ENCODE measurements at places on chromosomes 11 and 22.

DNA sequence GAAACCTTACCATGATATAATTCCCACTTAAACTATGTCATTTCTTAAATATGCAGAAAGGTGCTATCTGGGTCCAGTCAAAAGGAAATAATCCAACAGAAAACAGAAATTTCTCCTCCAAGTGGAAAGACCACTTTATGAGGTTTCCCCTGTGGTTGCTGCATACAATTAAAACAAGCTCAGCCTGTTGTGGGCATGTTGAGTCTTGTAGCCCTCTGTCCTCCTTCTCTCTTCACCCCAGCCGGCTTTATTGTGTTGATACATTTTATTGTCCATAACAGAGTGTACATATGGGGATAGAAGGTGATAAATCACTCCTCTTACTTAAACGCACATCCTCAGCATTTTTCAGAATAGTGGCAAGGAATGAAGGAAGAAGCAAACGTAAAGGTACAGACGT is 126.0 kb upstream of the MTNR1B start:
- no peak for DNase-seq

- peak; percentile 15 for DNase-seq
Observed at GRCh38 chr22:27245056-27245455, 556.5 kb downstream of the MN1 start.

GRCh38 chr22:32846780-32847491 is 45.4 kb downstream of the TIMP3 start:
- no peak for DNase-seq

- no peak for DNase-seq
Observed at GRCh38 chr11:60625262-60625661, 74.2 kb upstream of the MS4A8 start.

DNA sequence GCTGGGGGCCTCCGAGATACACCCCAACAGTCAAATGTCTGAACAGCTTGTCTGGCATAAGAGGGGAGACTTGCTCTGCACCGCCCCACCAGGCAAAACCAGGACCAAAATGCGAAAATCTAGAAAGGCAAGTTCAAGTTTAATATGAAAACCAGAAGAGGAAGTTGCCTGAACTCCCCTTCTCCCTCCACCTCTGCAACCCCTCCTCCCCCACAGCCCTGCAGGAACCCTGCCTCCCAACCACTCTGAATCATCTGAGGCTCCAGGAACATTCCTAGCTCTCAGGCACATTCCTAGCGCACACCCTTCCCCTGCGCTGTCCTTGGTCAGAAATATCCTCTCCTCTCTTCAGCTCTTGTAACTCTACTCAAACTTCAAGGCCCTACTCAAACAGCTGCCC is 36.7 kb downstream of the ISX start:
- no peak for DNase-seq

DNA sequence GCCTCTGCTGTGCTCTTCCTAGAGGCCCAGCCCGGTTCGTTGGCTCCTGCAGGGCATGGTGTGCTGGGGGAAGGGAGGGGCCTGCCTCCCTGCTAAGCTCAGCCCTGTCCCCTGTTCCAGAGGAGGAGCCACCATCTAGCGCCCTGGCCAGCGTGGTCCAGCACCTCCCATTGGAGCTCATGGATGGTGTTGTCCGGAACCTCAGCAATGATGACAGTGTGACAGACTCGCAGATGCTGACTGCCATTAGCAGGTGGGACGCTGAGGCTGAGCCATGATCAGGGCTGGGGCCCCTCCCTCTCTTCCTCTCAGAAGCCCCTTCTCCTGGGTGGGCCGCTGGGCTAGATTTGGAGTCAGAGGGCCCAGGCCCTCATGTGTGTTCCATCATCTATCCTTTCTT is 9.1 kb downstream of the USP35 start:
- no peak for DNase-seq

DNA sequence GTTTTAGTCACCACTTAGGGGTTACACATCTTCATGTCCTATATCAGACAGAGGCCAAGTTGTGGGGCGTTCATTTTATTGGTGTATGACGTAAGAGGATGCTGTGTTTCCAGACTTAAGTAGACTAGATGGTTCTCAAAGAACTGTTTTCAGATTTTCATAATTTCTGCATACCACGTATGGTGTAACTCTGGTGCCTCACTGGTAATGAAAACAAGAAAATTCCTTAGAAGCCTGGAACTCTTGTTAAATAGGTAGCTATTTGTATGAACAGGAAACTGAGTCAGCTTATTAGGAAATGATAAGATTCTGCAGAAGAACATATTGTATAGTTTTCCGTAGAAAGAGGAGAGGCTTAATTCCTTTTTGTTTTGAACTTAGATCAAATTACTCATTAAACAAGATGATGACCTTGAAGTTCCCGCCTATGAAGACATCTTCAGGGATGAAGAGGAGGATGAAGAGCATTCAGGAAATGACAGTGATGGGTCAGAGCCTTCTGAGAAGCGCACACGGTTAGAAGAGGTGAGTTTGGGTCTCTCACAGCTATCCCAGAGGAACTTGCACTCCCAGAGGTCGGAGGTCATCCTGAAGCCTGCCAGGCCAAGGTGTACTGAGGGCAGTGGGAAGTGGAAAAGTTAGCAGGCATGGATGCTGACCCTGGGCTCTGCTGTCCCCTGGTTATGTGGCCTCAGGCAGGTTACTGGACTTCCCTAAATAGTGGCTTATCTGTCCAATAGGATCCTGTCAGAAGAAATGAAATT is 3.9 kb downstream of the CDC45 start:
- DNase-seq, result no peak

GRCh38 chr22:33932997-33933396 is 12.7 kb upstream of the LARGE1 start:
- DNase-seq, result no peak

DNA sequence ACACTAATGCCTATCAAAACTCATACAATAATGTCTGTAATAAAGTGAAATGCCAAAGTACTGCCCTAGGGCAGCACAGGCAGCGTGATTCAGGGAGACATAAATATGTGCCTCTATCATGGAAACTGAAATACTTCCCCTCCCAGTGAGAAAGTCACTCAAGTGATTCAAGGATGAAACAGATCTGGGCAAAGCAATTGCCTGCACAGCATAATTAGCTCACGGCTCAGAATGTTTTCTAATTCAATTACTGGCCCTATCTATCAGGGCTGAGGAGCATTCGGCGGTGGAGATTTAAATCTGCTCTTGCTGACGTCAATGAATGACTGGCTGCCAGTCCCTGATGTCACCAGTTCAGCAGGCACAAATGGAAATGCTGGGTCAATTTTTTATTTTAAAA is 27.7 kb upstream of the PPP2R1B start:
- DNase-seq, result no peak

DNA sequence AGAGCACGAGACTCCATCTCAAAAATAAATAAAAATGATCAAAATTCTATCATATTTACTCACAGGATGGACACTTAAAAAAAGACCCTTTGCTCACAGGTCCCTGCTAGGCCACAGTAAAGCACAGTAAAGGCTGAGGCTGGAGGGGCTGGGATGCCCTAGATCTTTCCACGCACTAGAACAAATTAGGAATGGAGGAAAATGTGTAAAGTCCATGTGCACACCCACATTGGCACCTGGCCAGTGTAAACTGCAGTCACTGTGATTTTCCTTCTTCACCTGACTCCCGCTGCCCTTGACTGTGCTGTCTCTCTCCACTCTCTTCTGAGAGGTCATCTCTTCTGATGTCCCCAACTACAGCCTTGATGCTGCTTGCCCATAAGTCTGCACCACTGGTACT is 195.5 kb downstream of the EFCAB6 start:
- peak; percentile 1 for DNase-seq

DNA sequence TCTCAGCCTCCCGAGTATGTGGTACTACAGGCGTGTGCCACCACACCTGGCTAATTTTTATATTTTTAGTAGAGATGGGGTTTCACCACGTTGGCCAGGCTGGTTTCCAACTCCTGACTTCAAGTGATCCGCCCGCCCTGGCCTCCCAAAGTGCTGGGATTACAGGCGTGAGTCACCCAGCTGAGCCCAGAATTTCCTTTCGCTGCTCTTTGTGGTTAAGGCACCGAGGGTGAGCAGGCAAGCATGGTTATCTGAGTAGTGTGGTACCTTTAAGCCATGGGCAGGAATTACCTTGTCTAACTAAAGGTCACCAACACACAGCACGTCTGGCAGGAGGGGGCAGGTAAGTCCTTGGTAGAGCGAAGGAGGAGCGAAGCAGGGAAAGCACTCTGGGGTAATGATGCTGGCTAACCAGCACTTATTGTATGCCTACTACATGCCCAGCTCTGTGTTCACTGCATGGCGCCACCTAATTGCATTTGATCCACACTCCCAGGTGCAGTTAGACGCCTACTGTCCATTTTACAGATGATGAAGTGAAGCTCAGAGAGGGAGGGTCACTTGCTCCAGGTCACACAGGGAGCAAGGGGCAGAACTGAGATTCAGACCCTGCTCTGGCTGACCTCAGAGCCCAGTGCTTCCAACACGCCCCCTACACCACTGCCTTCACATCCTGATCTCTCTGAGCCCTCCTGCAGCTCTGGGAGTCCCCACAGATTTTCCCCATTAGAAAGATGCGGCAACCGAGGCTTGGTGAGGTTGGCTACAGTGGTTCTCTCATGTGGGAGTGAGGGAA is 45.7 kb downstream of the TRIOBP start:
- DNase-seq, result no peak

GRCh38 chr11:118618991-118619375 is 11.6 kb downstream of the PHLDB1 start:
- no peak for DNase-seq

- DNase-seq, result no peak
Observed at GRCh38 chr22:28129319-28129962, 210.4 kb upstream of the PITPNB start.

DNA sequence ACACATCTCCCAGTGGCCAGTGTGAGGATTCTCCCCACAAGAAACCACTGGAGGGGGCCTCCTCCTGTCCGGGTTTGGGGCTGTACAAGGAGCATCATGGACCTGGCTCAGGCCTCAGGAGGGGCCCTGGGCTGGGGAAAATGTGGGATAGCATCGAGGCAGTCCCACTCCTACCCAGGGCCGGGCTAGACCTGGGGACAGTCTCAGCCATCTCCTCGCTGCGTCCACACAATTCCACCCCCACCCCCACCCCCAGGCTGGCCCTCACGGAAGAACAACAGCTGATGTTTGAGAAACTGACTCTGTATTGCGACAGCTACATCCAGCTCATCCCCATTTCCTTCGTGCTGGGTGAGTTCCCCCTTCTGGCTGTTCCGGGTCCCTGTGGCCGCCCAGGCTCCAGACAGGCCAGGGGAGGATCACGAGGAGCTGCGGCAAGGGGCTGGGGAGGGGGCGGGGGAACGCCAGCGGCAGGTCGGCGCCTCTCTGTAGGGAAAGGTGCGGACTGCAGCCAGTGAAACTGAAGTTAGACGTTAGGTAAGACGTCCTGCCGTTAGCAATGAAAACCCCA is 4.8 kb downstream of the BEST1 start:
- DNase-seq, result no peak

- no peak for DNase-seq
Observed at GRCh38 chr11:49405743-49406142, 197.3 kb upstream of the FOLH1 start.

GRCh38 chr11:123587559-123587958 is 66.9 kb downstream of the SCN3B start:
- no peak for DNase-seq

GRCh38 chr11:129451524-129451923 is 75.9 kb downstream of the BARX2 start:
- DNase-seq, result no peak

DNA sequence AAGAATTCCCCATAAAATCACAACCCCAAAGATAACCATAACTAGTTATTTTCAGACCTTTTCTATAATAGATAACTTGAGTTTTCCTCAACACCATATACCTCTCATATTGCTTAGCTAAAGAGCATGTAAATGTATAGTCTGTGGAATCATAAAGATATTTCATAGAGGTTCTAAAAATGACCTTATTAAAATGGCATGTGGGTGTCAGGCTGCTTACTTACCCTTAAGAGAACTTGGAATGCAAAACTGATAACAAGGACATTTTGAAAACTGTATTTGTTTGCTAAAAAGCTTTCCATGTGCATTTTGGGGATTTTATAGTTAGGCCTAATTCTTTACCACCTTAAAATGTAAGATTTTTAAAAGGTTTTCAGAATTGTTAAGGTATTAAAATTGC is 4.7 kb downstream of the SIK2 start:
- DNase-seq, result no peak

DNA sequence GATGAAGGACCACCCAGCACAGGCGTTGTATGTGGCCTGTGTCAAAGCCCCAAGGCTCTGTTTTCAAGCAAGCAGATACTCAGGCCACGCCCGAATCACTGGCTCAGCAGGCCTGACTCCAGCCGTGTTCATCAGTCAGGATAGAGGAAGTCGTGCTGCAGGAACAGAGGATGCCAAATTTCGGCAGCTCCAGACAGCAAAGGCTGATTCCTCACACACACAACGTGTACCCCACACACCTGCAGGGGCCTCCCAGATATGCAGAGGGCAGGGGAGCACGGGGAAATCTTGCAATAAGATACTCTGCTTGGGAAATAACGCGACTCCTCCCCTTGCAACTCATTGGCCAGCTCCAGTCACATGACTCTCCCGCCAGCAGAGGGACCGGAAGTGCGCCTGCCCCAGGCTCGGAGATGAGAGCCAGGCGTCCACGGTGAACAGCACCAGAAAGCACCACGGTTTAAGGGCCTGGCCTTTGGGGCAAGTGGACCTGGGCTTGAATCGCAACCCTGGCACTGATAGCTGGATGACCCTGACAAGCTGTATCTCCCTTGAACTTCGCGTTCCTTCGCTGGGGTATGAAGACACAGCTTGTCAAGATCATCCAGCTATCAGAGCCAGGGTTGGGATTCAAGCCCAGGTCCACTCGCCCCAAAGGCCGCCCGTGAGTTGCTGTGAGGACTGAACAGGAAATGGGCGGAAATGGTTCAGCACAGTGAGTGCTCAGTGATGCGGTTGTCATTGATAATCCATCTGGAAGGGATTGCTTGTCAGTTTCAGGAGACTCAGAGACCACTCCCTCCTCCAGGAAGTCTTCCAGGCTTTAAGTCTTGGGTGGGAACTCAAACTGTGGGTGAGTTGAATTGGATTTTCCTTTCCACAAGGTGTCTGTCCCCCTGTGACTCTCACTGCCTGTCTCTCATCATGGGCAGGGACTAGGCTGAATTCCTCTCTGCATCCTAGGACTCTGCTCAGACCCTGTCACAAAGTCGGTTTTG is 88.5 kb downstream of the MYEOV start:
- DNase-seq, result no peak

GRCh38 chr11:68541116-68541515 is 80.6 kb downstream of the PPP6R3 start:
- no peak for DNase-seq

GRCh38 chr11:103737747-103738146 is 298.7 kb upstream of the DDI1 start:
- DNase-seq, result no peak

- no peak for DNase-seq
Observed at GRCh38 chr11:94151903-94152677, 23.4 kb downstream of the PANX1 start.

DNA sequence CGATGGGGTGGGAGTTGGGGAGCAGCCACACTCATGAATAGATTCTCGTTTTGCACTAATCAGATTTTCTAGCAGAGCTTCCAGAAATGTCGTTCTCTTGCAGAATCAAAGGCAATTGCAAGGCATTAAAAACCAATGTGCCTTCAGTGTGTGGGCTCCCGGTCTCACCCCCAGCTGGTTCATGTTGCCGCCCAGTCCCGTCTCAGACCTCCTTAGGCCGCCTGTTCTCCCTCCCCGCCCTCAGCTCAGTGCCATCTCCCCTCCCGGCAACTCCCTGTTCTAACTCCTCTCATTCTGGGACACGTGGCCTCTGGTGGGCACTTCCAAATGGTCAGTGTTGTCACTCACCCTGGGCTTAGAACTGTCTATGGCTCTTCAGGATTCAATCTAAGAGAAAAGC is 42.5 kb upstream of the SMIM38 start:
- no peak for DNase-seq

GRCh38 chr11:65625628-65626342 is 10.2 kb downstream of the PCNX3 start:
- DNase-seq, result no peak

Measured in NCI-H2029 treated with DMSO at 0.1 percent for 48 hours (cell line).